T-helper 1 cell (primary cell): ENCODE measurements at places on chromosomes 4 and X.

DNA sequence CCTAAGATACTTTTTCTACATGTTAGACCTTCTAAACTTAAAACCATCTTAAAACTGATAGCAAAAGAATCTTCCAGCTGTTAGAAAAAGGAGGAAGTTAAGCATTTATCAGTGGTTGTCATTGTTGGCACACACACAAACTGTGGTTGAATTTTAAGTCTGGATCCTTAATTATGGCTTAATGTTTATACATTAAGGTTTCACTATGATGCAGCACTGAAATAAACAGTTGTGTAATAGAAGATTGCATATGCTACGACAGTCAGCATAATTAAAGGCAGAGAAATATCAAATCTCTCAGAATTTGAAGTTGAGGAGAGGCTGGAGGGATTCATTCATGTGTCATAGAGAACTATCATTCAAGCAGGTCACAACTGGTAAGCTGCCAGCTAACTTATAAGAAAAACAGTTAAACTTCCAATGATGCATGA lies 32.3 kb downstream of the ADGRA3 start:
- no peak for DNase-seq

DNA sequence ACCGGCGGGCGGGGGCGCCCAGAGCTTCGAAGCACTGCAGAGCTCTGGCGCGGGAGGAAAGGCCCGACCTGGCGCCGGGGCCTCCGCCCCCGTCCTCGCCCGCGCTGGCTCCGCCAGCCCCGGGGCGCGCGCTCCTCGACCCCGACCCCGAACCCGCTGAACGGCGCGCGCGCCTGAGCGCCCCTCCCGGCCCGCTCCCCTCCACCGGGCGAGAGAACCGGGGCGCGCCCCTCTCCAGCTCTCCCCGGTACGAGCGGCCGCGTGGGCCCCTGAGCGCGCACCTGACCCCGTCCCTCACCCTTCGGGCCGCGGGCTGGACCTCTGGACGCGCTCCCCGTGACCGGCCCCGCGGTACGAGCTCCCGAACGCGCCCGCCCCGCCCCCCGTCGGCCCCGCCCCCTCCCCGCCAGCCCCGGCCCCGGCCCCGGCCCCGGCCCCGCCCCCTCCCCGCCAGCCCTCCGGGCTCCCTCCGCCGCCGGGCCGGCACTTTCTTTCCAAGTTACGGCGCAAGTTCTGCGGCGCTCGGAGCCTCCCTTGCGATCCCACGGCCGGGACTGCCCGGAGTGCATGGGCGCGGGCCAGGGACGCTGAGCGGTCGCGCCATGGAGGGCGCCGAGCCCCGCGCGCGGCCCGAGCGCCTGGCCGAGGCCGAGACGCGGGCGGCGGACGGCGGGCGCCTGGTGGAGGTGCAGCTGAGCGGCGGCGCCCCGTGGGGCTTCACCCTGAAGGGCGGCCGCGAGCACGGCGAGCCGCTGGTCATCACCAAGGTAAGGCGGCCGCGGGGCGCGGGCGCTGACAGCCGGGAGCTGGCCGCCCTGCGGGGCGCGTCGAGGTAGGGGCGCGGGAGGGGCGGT lies at the start of gene SHROOM2:
Gene SHROOM2 (plus strand): TSS at position 486 of the 854 bp plus-strand sequence. CDS start 117 bp downstream, at position 603.
- DNase-seq: no peak

DNA sequence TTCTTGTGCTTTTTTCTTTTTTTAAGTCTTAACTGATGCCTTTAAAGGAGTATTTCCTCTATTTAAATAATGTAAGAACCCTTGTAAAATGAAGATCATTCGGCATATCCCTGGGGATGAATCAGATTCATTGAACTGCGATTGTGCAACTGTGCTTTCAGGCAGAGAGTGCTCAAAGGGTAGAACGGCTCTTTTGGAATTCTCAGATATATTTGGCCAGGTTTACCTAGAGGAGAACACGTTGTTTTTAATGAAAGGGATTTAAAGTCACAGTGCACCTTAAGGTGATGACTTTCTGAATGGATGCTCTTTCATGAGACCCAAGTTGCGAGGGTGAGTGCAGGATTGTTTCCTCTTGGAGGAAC lies 51.6 kb upstream of the ELOVL6 start:
- DNase-seq: no peak

DNA sequence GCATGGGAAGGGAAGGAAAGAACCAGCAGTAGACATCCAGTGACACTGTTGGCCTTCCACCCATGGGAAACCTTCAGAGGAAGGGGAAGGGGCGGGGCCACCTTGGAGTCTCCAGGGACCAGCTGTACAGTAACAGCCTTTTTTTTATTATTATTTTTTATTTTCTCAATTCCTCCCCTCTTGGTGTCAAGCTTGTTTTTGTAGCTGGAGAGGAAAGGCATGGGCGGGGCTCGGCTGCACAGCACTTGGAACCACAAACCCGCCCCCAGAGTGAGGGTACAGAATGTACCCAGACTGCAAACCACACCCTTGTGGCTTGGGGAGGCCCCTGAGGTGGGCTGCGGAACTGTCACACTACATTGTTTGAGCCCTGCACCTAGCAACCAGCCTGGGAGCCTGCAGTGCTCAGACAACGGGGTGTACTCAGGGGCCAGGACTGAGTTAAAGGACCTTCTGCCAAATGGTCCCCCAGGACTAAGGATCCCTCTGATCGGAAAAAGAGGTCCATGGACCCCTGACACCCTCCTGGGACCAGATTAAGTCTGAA lies 45.7 kb downstream of the PRPS1 start:
- peak; percentile 92 for DNase-seq

GRCh38 chr4:182812916-182813315 lies 104.3 kb downstream of the DCTD start:
- DNase-seq: no peak

- no peak for DNase-seq
Measured at GRCh38 chrX:24876530-24877287, 139.1 kb downstream of the ARX start.

- DNase-seq: no peak
Measured at GRCh38 chr4:23034731-23035130, 342.0 kb downstream of the GBA3 start.

GRCh38 chr4:95256108-95256835 lies 292.5 kb downstream of the UNC5C start:
- no peak for DNase-seq

- no peak for DNase-seq
Measured at GRCh38 chr4:17426222-17426621, 85.7 kb downstream of the QDPR start.

- DNase-seq: no peak
Measured at GRCh38 chr4:10571909-10572308, 112.7 kb downstream of the CLNK start.

GRCh38 chrX:45353456-45353855 lies 152.8 kb upstream of the DIPK2B start:
- DNase-seq: no peak

DNA sequence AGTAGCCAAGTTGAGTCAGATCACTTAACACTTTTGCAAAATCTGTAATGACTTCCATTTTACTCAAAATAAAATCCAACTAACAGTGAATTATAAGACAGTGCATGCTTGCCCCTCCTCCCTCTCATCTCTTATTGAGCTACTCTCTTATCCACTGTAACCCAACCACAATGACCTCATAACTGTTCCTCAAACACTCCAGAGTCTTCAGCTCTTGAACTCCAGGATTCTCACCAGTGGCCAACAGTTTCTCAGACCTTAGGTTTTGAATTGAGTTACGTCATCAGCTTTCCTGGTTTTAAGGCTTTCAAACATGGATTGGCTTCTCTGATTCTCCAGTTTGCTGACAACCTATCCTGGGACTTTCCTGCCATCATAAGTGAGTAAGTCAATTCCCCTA lies 938.3 kb downstream of the RAB28 start:
- DNase-seq: no peak

GRCh38 chr4:140686796-140687195 lies 69.4 kb downstream of the TBC1D9 start:
- no peak for DNase-seq

GRCh38 chrX:99761731-99762130 lies 648.3 kb downstream of the PCDH19 start:
- DNase-seq: no peak

DNA sequence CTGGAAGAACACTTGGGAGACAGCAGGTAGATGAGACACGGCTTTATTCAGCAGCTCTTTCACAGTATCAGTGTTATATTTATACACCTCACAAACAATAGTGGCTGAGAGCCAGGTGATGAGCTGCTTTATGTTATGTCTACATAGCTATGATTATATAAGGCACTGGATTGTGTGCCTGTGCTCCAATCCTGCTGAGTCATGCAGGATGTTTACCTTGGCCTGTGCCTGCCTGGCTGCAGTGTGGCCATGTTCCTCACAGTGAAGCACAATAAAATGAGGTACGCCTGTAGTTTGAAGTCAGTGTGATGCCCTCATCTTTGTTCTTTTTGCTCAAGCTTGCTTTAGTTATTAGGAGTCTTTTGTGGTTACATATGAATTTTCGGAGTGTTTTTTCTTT lies 31.3 kb downstream of the CXCL13 start:
- DNase-seq: no peak

GRCh38 chrX:128396601-128397000 lies 344.4 kb upstream of the ACTRT1 start:
- no peak for DNase-seq

DNA sequence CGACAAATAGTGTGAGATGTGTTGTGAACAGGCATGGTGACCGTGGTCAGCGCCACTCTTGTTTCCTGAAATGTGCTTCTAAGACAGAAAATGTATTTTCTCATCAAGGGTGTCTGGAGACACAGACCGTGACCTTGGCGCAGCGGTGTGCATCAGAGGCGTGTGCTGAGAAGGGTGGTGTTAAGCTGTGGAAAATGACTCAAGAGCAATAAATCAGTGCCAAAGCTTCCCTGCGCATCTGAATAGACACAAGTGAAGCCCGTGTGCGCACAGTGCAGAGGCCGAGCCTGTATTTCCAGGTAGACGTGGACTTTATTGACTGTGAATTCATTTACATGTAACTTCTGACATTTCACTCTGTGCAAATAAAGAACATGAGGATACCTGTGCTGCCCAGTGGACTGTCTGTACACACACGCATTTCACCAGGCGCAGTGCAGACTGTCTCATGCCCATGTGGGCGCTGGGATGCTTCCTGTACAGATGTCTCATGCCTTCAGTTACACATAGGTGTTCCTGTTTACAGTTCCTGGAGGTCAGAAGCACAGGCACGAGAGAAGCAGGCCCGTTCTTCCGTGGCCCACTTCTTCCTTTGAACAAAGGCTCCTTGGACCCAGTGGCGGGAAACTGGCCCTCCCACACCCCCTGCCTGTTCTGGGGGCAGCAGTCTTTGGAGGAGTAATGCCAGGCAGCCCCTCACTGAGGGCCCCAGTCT lies 31.9 kb downstream of the NSG1 start:
- DNase-seq: no peak

DNA sequence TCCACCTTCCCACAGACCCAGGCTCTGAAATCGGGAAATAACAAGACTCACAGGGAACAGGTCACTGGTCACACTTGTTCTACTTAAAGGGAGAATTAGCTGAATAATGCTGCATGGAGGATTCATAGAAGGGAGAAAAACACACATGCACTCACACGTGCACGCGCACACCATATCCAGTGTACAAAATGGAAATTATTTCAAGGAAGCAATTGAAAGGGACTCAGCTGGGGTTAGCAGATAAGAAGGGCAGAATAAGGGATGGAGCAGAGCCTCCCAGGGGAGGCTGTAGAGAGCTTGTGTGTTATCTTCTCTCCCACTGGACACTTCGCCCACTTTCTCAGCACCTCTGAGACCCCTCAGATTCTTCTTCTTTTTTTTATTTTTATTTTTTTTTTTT lies 10.3 kb downstream of the GABRQ start:
- no peak for DNase-seq

- DNase-seq: no peak
Measured at GRCh38 chr4:10123227-10124101, 6.9 kb upstream of the WDR1 start.

- DNase-seq: no peak
Measured at GRCh38 chr4:128916832-128917231, 107.3 kb downstream of the JADE1 start.

GRCh38 chr4:91032725-91033445 lies 905.7 kb downstream of the CCSER1 start:
- DNase-seq: no peak

DNA sequence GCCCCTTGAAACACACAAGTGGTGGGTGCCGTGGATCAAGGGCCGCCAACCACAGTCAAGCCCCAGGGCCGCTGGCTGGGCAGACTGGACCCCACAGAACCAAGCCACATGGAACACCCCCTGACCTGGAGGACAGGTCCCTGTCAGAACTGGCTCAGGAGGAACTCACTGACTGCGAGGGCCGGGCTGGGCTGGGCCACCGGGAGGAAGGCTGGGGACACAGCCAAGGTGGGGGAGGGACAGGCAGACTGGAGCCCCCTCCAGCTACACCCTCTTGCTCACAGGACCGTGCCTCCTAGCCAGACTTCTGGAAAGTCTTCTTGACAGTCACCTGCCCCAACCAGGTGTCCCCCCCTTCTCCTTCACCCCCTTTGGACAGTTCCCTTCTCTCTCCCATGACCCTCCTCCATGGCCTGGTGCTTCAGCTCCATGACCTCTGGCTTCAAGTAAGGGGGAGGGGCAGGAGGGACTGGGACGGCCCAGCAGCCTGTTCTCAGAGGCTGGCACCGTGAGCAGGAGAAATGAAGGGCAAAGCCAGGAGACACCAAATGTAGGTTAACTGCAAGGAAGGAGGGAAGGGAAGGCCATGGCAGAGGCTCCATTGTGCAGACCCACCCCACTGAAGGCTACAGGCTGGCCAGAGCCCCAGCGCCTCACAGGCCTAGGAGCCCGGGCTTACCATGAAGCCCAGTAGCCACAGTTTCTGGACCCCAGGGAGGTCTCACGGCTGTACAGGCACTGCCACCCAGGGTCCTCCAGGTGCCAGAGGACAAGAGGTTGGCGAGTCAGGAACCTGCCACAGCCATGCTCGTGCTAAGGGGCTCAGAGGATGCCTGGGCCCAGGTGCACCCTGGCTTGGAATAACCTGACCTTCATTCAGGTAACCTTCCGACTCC lies 22.6 kb upstream of the DUSP9 start:
- DNase-seq: no peak

- no peak for DNase-seq
Measured at GRCh38 chr4:122525865-122526264, 69.3 kb upstream of the IL2 start.

- peak; percentile 28 for DNase-seq
Measured at GRCh38 chrX:68686097-68686977, 38.9 kb downstream of the STARD8 start.

DNA sequence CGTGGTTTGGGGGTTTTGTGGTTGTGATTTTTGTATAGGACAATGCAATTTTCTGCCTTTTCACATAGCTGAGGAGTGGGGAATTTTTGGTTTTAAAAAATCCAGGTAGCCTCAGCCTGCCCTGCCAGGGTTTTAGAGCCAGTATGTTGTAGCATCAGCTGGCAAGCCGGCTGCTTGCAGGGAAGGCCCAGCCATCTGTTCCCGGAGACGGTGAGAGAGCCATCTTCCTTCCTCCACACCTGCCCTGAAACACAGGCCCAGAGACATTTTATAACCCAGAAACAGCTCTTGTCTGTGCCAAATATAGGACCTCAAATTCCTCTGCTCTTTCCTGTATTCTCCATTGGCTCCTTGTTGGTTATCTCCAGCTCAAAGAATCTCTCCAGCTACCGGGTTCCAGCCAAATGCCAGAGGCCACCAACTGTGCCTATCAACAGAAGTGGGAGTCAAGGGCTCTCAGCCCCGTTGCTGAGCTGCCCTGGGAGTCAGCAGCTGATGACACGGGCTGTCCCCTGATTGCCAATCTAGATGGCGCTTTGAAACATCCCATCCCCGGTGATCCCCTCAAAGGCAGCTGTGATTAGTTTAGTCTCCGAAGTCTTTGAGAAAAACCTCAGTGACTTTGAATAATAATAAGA lies 595.2 kb downstream of the MID1IP1 start:
- DNase-seq: no peak
